ENCODE measurements at places on chromosomes 6 and 20.

DNA sequence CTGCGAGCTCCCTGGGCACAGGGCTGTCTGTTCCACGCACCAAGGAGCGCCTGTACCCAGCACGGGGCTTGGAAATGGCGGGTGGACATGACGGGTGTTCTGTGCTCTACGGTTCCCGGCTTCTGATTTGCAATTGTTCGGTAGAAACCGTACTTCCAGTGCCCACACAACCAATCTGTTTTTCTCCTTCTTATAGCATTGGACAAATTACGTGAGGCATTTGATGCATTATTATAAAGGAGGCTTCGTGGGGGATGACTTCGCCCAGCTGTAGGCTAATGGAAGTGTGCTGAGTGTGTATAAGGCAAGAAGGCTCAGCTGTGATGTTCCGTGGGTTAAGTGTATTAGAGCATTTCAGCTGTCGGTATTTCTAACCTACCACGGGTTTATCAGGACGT lies 9.8 kb upstream of the RPS21 start:
- DNase-seq = no peak

DNA sequence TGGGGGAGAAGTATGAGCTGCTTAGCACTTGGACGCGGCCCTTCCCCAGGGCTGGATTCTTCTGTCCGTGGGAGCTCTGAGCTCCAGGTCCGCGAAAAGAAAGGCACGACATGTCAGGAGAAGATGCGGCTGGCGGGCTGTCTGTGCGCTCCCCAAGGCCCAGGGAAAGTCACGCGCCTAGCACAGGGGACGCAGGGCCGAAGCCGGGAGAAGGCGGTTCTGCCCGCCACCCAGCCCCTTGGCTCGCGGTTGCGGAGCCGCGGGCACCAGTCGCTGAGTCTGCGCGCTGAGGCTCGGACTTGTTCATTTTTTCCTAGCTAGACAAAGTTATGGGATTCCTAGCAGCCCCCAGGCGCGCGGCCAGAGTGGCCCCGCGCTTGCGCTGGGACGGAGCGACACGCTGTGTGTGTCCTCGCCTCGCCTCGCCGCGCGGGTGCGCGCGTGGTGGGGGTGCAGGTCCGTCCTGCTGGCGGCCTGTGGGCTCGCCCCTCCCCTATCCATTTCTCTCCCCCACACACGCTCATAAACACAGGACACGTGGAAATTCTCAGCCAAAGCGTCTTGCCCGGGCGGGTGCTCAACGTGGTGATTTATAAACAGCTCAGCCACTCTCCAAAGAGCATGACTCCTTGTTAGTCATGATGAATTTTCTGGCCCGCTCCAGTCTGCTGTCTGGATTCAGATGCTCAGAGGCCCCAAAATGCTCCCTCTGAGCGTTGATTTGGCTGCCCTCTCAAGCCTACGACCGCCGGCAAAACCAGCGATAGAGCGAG lies 1.9 kb upstream of the POU3F2 start:
- DNase-seq = no peak

DNA sequence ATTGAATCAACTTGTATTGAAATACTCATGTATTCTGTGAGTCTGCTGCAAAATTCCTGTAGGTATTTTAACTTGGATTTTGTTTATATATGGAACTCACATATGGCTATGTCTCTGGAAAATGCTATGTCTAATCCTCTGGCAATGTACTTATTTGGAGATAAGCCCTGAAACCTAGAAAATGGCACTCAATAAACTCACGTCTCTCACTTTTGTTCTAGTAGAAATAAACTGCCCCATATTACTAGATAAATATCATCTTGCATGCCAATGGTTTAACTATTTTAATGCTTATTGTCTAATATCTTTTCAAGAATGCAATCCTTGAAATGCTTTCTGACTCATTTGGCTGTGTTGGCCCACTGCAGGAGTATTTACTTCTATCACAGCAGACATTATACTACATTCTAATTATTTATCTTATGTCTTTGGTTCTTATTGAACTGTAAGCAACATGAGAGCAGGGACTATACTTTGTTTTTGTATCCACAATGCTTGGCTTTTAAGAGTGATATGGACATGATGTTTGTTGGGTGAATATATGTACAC lies 292.2 kb upstream of the RSPO3 start:
- DNase-seq = no peak

GRCh38 chr6:120671519-120671918 lies 662.8 kb downstream of the TBC1D32 start:
- no peak for DNase-seq

GRCh38 chr20:52972190-52972937 lies at the start of gene TSHZ2:
TSS of gene TSHZ2 (plus strand) at chr20:52972358. CDS start at chr20:52973294, 936 bp downstream.
- DNase-seq = peak; percentile 54

DNA sequence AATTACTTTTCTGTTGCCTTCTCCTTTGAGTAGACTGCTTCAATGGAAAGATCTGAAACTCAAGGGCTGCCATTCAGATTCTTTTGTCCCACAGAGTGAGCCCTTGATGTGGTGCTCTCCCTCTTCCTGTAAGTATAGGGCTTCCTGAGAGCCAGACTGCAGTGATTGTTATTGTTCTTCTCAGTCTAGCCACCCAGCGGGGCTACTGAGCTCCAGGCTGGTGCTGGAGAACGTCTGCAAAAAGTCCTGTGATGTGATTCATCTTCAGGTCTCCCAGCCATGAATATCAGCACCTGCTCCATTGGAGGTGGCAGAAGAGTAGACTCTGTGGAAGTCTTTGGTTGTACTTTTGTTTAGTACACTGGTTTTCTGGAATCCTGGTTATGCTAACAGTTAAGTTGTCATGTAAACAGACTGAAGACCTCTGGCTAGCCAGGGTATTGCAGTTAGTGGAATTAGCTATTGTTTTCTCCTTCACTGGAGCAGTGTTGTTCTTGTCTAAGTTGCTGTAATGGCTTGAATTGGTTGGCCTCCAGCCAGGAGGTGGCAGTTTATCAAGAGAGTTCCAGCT lies 240.9 kb downstream of the COL12A1 start:
- no peak for DNase-seq

DNA sequence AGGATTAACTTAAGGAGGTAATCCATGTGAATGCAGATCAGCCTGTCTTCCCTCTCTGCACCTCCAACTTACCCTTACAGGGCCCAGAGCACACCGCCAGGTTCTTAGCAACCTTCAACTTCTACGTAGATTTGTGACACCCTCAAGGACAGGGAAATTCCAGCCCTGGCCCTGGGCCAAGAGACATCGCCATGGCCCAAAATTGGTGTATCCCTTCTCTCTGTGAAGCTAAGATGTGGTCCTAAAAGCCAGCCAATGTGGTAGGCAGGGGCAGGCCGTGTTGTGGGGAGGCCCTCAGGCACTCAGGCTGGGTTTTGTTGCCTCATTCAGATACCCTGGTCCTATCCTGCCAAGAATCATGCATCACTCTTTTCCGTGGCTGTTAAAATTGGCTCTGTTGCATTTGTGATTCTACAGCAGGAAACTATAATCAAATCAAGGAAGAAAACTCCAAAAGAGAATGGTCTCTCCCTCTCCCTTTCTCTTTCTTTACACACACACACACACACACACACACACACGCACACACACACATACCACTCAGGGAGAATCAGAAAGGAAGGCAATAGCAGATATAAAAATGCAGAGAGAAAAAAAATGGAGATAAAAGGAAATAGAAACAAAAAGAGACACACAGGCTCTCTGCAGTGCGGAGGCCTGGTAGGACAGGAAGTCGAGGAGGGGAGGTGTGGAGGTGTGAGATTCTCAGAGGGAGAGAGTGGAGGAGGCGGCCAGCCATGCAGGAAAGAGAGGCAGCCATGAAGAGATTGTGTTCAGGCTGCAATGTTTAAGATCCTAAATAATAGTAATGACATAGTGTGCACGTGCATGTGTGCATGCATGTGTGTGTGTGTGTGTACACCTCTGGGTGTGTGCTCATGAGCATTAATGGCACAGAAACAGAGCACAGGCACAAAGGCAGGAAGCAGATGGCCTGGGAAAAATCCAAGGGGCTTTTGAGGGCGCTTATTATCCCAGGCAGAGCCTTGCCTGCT lies 201.8 kb upstream of the LRFN2 start:
- no peak for DNase-seq

- DNase-seq = no peak
These were observed 317.9 kb upstream of the MARCKS start for GRCh38 chr6:113539202-113539601.

- no peak for DNase-seq
These were observed 85.3 kb downstream of the DCDC2 start for GRCh38 chr6:24272553-24272952.

DNA sequence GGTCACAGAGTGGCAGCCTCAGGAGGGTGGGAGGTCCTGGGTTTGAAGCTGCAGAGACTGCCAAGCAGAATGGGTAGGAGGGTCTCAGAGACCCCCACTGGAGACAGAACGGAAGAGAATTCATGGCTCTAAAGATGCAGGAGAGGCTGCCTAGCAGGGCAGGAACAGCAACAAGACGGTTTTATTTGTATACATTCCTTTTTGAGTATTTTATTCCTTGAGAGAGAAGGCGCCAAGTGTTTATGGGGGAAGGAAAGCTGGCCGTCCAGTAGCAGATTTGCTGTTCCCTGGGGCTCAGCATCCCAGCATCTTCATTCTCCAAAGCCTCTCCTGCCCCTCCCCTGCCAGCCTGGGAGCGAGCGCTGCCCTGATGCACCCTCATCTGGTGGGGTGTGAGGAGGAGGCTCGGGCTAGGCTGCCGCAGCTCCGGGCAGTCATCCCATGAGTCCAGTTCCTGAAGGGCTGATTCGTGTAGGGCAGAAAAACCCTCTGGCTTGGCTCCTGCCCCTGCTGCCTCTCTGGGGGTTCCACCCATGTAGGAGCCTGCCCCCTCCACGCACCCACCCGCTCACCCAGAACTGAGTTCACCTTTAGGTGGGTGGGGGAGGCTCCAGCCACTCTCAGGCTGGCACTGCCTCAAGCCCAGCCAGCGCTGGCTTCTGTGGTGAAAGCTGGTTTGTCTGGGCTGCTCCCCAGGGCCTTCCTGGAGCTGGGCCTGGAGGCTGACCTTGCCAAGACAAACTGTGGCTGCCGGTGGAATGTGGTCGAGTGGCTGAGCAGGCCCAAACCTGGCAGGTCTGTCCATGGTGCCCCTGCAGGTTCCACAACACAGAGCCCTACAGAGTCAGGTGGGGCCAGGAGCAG lies 32.4 kb downstream of the CPXM1 start:
- DNase-seq = peak; percentile 20

DNA sequence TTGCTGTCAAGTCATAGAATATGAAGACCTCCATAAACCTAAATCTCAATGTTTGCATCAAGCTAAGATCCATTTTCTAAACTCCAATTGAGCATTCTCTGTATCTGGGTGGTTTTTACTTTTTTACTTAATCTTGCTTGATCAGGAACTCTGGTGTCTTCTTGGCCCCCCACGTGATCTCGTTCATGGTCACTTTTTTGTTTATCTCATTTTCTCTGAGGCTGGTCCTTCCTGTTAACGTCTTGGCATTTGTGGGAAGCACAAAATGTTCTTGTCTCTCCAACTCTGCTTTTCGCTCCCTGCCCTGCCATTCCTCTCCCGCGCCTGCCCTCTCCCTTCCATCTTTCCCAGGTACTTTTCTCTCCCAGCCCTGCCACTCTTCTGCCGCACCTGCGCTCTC lies 14.0 kb upstream of the MAPRE1 start:
- DNase-seq = no peak

DNA sequence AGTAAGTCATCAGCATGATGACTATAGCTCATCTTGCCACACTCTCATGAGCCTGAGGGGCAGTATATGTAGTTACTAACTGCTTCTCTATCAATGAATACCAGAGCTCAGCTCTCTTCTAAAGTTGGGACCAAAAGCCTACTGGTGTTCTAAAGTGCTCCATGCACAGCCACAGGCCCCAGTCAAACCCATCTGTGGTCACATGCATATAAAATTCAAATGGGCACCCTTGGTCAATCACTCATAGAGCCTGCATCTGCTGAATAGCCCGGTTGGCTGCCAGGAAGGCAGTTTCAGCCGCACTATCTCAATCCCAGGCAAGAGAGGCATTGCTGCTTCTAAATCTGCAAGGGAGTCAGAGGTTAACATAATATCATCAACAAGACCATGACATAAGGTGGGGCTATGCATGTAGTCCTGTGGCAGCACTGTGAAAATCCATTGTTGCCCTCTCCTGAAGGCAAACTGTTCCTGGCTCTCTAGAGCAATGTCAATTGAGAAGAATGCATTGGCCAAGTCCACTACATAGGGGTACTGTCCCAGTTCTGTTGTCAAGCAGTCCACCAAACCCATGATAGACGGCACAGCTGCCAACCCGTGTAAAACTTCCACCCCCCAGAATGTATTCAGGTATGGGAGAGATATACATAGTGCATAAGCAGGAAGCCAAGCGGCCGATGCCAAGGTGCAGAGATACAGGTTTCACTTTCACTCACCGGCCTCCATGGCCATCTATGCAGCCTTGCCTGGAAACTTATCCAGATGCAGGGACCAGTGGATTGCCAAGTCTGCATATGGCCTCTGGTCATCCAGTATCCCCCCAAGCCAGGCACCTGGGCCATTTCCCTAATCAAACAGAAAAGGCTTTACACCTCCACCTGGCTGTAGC lies 76.2 kb downstream of the ALDH8A1 start:
- no peak for DNase-seq
